ENCODE measurements at places on chromosomes 16 and 17.

GRCh38 chr16:13811834-13812233 lies 108.1 kb upstream of the ERCC4 start:
- no peak for DNase-seq

DNA sequence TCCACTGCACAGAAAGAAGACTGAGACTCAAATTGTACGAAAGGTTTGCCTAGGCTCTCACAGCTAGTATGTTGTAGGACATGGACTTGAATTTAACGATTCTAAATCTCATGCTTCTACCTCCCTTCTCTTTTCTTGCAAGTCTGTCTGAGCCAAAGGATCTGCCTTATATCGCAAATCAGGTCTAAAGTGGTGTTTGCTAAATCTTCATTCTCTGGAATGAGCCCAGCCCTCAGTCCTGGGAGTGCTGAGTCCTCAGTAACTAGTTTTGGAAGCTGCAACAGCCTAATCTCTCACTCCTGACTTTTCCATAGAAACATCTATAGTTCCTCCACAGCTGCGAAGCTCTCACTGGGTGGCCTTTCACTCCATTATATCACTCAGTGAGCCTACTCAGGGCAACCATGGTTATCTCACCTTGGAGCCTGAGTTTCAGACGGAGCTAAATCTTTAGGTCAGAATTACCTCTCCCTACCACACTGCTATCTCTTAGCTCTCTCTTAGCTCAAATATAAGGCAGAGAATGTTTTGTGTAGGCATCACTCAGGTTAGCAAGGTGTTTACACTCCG lies 575.5 kb upstream of the C16orf82 start:
- no peak for DNase-seq

GRCh38 chr17:46764709-46765401 lies 53.6 kb downstream of the WNT3 start:
- no peak for DNase-seq

DNA sequence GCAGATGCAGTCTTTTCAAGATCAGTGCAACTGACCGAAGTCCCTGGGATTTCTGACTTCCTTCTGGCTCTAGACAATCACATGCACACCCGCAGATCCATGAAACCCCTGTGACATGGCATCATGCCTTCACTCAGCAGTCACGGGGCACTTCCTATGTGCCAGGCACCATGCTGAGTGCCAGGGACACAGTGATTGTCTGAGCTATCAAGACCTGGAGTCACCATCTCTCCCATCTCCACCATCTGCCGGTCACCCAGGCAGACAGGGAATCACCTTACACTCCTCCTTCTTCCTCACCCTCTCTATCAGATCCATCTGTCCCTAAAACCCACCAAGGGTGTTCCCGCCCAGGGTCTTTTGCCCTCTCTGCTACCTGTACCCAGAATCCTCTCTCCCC lies 5.3 kb downstream of the BEAN1 start:
- DNase-seq = no peak

DNA sequence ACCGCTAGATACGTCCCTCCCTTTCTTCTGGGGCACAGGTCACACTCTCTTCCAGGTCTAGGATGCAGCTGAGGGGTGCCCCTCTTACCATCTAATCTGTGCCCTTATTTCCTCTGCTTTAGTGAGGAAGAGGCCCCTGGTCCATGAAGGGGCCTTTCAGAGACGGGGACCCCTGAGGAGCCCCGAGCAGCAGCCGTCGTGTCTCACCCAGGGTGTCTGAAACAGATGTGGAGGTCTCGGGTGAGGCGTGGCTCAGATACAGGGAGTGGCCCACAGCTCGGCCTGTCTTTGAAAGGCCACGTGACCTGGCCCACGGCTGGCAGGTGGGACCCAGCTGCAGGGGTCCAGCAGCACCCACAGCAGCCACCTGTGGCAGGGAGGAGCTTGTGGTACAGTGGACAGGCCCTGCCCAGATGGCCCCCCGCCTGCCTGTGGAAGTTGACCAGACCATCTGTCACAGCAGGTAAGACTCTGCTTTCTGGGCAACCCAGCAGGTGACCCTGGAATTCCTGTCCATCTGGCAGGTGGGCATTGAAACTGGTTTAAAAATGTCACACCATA lies 15.6 kb downstream of the SCGB1C2 start:
- no peak for DNase-seq

DNA sequence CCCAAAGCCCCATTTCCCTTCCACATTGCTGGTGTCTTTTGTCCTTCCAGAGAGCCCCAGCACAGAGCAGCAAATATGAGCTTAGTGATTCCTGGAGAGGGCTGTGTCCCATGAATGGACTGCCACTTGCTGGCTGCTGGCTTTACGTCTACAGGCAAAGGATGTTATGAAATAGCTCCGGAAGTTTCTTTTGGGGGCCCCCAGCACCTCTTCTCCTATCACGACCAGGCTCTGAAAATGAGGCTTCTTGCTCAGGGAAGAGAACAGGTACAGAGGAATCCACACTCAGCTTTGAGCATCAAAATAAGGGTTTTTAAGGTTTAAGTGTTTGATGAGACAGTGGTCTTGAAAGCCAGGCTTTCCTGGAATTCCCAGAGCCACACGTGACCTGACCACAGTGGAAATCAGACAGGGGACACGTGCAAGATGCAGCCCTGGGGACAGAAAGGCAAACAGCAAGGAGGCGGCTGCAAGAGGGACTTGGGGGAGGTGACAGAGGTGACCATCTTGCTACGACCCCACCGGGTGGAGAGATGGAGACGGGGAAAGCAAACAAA lies 58.1 kb downstream of the ZDHHC7 start:
- no peak for DNase-seq

DNA sequence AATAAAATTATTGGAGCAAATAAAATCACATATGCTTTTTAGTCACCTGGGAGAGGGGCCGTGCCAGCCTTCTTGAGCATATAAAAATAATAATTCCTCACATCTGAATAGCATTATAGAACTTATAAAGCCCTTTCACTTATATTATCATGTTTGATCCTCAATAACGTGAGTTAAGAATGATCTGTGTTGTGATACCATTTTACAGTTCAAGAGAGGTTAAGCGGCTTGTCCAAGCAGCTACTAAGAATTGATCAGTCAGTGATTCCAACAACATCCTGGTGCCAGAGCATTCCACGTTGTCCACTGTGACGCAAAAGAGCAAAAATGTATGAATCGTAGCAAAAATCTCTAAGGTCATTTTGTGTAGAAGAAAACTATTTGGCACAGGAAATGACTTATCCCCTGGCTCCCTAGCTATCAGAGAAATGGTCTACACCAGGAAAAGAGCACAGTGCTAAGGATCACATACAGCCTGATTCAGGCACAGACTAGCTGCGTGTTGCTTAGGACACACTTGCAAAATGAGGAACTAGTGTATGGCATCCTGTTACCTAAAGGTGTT lies 33.0 kb downstream of the ANKFN1 start:
- DNase-seq = no peak

DNA sequence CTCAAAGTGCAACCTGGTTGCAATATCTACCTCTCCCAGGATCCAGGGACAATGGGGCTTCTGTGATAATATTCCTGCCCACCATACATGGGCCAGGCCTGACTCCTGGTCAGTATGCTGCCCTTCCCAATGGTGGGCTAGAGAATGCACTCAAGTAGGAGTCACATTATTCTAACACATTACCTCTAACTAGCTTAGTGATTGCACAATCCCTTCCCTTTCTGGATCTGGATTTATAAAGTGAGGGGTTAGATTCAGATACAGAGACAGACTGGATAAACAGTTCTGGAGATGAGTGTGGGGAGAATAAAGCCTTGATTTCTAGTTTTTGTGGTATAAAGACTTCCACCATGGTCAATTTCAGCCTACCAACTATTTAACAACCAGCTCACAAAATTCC lies 33.0 kb downstream of the LYRM1 start:
- DNase-seq = no peak

GRCh38 chr17:17345686-17346427 lies 42.7 kb downstream of the NT5M start:
- no peak for DNase-seq
